ENCODE measurements at places on chromosomes 4 and X.

- no peak for DNase-seq
These were observed 508.8 kb downstream of the C4orf33 start for GRCh38 chr4:129604632-129605255.

- peak; percentile 14 for DNase-seq
These were observed 270.6 kb upstream of the GK2 start for GRCh38 chr4:79678472-79679202.

- DNase-seq: no peak
These were observed 66.6 kb downstream of the SNX25 start for GRCh38 chr4:185276036-185276435.

DNA sequence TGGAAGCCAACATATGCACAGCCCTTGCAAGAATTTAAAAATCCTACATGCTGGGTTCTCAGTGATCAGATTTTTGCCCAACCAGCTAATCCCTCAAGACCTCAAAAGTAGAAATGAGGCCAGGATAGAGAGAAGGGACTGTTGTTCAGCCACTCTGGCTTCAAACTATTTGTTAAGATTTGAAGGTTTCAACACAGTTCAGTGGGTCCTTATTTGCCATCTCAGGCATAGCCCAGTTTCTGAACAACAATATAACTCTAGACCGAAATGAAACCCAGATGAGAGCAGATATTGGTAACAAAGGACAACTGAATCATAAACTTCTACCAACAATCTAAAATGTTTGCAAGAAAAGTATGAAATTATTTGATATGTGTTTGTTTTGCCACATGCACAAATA lies 237.3 kb downstream of the NR3C2 start:
- no peak for DNase-seq
